ENCODE measurements at places on chromosomes 11 and 22.
A peak's percentile ranks its signal among the peaks of the same experiment; 100 is the strongest.

GRCh38 chr11:21514316-21514715, 678.6 kb upstream of the ANO5 start:
- no peak for DNase-seq

DNA sequence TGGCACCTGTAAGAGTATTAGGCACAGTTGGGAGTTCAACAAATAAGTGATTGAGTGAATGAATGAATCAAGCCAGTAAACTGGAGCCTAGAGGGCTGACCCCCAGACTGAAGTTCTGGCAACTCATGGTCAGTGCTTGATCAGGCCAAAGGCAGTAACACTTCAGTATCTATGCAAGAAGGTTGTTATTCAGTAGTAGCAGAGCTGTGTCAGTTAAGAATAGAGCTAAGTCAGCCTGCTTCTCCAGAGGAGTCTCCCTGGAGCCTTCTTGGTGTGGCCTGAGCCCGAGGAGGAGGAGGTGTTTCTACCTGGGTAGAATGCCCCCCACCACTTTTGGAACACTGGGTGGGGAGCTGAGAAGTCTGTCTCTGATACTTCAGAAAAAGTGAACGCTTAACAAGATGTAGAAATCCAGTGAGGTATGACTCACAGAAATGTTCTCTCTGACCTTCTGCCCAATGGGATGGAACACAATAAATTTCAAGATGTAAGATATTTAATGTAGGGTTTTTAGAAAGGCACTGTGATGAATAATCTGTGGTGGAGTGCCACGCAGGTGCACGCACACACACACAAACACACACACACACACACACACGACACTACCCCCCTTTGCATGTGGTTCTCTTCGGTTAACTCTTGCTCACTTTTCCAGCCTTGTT, 219.9 kb downstream of the HIPK3 start:
- DNase-seq, result no peak

GRCh38 chr11:110832539-110832938, 120.3 kb upstream of the ARHGAP20 start:
- no peak for DNase-seq

DNA sequence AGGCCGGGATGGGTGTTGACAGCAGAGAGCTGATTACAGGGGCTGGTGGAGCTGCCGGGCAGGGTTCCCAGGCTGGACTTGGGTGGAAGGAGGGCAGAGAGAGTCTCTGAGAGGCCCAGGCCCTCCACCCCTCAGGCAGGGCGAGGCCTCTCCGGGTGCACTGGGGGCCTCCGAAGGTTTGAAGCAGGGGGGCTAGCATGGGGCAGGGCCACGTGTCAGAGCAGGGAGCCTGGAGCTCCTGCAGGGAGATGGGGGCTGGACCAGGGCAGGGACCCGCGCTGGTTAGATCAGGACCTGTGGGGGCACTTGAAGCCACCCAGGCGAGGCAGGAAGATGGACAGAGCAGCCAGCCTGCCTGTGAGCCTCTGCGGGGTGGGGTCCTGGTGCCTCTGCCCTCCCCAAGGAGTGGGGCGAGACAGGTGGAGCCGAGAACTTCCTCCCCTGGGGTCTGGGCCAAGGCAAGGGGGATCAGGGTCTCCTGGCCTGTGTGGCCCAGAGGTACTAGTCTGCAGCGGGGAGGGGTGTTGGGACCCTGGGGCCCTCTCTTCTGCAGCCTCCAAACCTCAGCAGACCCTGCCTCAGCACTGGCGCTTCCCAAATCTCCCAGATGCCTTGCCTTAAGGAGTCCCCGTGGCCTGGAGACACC, 911 bp downstream of the PANX2 start:
- no peak for DNase-seq

DNA sequence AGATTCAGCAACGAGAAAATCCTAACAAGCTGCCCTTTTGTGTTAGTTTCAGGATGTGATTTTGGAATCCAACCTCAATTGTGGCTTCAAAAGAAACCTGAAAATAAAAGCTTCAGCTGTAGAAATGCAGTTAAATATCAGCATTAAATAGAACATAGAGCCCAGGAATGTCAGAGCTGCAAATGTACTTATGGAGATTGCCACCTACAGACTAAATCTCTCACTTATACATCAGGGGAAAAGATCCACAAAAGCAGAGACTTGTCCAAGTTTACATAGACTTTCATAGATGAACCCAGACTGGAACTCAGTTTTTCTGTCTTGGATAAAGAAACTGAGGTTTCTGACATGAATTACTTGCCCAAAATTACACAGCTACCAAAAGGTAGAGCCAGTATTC, 446.6 kb downstream of the DLG2 start:
- no peak for DNase-seq

GRCh38 chr11:48049036-48049435, 68.7 kb downstream of the PTPRJ start:
- DNase-seq, result no peak

GRCh38 chr11:88603091-88603867, 265.7 kb upstream of the CTSC start:
- DNase-seq, result no peak

DNA sequence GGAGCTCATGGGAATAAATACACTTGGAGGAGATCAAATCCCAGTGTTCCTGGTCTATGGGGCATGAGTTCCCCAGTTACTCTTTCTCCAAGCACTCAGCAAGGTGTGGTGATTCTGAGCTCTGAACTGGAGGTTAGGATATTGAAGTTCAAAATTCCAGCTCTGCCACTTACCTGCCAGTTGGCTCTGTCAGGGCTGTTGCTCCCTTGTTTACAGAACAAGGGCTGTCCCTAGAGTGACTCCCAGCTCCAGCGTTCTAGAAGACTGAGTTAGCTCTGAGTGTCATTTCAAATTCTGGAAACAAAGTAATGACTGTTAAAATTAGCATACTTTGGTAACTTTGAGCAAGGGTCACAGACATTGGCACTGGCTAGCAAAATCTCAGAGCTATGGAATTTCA, 69.7 kb upstream of the ZBED5 start:
- DNase-seq, result no peak

DNA sequence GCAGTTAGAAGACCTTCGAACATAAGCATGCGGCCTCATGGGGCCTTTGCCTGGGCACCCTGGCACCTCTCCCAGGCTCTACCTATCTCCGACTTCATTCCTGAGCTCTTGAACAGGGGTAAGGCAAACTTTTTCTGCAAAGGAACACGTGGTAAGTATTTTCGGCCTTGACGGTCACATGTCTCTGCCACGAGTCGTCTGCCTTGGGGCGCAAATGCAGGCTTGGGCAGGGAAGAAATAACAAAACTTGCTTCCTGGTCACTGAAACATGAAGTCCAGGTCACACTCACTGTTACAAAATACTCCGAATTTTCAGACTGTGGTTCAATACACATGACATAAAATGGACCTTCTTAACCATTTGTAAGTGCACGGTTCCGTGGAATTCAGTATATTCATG, 3.4 kb upstream of the ASCL2 start:
- DNase-seq, result no peak

DNA sequence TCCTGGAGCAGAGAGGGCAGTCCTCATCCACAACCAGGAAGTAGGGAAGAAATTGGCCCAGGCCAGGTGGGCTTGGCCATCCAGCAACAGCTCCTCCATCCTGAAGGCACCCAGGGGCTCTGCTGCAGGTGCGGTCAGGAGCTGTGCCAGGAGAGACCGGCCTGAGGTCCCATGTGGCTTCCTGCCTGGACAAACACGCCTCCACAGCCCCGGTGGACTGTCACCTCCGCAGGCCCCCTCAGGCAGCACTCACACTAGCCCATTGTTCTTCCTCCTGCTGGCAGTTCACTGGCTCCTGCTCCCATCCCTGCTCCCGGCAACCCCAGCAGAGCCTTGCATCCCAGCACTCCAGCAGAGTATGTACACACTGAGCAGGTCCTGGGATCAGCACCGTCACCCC, 16.0 kb upstream of the POU2AF1 start:
- no peak for DNase-seq

DNA sequence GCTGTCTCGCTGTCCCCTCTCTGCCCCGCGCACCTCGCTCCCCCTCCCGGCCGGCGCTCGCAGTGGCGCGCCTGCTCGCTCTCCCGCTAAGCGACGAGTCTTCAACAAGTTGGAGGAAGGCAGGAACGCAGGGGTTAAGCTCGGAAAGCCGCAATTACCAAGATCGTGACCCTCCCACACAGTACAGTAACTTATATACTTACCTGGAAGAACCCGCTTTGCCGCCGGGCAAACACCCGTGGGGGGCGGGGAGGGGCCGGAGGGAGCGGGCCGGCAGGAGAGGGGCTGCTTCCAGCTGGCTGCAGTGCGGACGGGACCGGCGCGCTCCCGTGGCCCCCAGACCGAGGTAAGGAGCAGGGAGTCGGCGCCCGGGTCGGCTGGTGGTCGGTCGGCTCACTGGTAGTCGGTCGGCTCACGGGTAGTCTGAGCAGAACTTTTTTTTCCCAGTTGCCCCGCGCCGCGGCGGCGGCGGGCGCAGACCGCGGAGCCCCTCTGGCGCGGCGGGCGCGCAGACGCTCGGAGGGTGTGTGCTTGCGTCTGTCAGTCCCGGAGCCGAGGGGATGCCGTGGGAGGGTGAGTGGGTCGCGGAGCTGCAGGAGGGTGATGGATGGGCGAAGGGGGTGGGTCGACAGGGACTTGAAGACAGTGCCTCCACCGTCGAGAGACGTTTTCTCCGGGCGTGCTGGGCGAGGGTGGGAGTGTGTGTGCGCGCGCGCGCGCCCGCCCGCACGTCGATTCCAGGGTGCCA, 101.2 kb upstream of the HSD17B12 start:
- DNase-seq, result no peak

DNA sequence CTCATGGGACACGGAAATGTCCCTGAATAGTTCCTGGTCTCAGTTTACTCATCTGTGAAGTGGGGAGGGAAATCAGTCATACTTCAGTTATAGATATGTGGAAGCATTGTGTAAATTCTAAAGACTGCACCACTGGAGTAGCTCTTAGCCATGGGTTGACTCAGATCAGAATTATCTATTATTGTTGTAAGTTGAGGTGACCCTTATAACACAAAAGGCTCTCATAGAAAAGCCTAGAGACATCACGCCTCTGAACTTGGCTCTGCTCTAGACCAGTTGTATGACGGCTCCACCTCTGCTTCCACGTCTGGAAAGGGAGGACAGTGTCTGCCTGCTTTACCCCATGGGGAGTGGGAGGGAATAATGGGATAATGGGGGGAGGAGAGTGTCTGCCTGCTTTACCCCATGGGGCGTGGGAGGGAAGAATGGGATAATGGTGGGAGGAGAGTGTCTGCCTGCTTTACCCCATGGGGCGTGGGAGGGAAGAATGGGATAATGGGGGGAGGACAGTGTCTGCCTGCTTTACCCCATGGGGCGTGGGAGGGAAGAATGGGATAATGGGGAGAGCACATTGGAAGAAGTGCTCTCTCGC, 98.2 kb downstream of the AMOTL1 start:
- DNase-seq, result no peak

DNA sequence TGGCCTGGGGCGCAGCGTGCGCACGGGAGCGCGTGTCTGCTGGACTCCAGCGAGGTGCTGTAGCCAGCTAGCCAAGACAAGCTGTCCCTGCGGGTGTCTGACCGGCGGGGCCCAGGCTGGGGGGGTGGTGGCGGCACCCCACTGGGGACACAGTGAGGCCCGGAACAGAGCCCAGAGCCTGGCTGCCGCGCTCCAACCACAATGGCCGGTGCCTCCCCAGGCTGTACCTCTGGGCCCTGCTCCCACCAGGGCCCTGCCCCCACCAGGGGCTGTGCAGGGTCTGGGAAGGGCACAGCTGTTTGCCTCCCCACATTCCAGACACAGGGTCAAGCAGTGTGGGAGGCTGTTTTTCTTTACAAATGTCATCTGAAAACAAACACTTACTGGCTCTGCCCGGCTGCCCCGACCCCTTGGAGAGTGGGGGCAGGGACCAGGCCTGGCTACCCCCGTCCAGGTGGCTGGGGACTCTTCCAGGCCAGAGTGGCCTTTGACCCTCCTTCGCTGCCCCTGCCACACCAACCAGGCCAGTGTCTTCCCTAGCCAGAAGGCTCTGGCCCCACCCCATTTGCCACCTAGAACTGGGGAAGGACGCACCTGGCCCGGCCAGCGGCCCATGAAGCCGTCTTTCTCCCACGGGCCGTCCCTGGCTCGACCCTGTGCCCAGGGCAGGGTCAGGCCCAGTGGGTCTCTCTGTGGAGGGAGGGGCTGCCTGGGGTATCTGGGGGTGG, 14.6 kb downstream of the H19 start:
- DNase-seq, result no peak

GRCh38 chr11:2196970-2197770, 25.6 kb upstream of the TH start:
- DNase-seq, result peak; percentile 56

DNA sequence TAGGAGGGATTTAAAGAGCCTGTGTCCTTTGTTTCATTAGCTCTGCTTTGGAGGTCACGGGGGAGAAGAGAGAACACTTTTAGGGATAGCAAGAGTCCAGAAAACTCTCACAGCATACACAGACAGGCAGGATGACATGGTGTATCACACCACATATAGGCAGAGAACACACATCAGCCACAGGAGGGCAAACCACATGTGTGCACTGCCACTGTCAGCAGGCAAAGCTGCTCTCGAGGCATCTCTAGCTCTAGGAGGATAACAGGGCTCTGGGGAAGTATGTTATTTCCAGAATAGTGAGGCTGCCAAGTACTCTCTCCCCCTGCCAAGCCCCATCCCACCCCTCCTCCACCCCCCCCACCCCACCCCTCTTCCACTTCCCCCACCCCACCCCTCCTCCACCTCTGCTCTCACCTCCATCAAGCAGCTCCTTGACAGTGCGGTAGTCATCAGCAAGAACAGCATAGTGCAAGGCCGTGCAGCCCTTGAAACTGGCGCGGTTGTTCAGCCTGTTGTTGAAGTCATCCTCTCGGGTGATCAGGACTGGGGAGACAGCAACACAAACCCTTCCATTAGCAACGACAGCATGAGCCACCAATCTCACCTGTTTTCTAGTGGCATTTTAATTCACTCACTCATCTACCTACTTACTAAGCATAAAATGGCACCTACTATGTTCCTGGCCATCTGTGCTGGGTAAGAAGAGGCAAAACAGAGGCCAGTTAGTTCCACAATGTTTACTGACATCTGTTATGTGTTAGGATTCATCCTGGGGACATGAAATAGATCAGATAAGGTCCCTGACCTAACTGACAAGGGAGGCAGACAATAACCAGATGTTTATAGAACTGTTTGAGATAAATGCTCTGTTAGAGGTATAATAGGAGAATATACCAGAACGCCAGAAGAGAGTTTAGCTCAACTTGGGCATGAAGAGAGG, 75.6 kb downstream of the CLPB start:
- DNase-seq, result no peak

DNA sequence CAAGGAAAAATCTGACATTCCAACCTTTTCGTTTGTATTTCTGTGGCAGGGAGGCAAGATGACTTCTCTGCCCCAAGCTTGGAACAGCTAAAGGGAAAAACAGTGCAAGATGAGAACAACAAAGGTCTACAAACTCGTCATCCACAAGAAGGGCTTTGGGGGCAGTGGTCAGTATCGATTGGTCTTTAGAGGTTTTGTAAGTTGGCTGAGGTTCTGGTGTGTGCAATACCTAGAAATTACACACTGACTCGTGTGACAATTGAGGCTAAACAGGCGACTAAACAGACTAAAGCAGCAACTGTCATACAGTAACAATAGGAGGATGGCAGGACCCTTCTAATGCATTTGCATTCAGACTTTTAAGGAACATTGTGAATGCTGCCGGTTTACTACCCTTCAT, 994 bp downstream of the DEPDC5 start:
- DNase-seq, result no peak
